Stimulated activated CD4-positive, alpha-beta T cell treated with anti-CD3 and anti-CD28 coated beads, Interleukin-4, amount 100 ng/mL, for 24 hours (primary cell): ENCODE measurements at places on chromosomes 3 and 15.

DNA sequence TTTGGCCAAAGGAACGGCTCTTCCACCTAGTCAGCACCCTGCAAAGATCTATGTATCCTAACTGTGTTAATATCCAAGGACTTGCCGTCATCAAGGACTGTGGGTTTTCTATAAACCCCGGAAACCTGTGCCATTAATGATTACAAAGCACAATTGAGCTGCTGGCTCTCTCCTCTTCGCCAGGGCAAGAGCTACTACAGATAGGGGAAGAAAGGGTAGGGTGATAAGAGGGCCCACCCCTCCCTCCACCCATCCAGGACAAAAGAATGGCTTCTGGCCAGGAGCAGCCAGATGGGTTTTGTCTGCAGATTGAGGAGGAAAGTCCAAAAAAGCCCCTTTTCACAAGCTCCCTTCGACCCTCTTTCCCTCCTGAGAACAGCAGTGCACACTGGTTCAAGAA, 9.9 kb downstream of the RFT1 start:
- DNase-seq = no peak

DNA sequence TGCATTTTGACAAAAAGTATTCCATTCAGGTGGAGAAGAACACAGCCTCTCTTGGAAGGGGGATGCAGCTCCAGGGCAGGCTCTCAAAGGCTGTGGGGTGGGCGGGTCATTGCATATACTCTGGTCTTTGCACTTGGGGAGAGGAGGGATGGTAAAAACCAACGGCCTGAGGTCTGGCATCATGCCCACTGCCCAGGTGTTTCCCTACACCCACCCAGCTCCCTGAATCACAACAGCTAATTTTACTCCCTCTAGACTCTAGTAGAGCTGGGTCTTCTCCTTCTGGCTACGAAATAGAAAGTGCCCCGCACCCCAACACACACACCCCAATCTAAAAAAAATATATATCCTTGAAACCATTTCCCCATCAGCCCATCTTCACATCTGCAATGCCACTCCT, 1.0 kb downstream of the MYLK start:
- DNase-seq = no peak

GRCh38 chr15:34665498-34666116, 82.2 kb upstream of the GOLGA8B start:
- no peak for DNase-seq

DNA sequence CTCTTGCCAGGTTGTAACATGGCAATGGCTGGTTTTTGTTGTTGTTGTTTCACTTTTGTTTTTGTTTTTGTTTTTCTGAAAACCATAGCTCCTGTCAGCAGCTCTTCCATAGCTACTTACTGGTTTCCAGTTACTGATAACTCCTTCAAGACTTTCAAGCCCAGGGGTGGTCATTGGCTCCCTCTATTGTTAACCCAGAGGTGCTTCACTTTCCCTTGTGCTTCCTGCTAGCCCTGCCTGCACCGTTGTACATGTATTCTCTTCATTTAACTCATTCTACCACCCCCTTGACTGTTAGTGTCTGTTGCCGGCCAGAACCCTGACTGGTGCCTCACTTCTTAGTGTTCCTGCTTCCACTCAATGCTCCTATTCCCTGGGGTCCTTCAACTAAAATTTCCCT, 4.2 kb upstream of the TRAT1 start:
- peak; percentile 63 for DNase-seq

GRCh38 chr3:125310623-125311081, 64.5 kb downstream of the ZNF148 start:
- peak; percentile 43 for DNase-seq

- DNase-seq = no peak
Observed at GRCh38 chr3:2061360-2061759, 37.3 kb upstream of the CNTN4 start.
